GM18507 (cell line): ENCODE measurements at places on chromosomes 5 and 9.

GRCh38 chr9:23926368-23926767, 100.3 kb upstream of the ELAVL2 start:
- no peak for DNase-seq

- DNase-seq = no peak
These were observed 501.5 kb downstream of the ELAVL2 start for GRCh38 chr9:23324511-23324910.

DNA sequence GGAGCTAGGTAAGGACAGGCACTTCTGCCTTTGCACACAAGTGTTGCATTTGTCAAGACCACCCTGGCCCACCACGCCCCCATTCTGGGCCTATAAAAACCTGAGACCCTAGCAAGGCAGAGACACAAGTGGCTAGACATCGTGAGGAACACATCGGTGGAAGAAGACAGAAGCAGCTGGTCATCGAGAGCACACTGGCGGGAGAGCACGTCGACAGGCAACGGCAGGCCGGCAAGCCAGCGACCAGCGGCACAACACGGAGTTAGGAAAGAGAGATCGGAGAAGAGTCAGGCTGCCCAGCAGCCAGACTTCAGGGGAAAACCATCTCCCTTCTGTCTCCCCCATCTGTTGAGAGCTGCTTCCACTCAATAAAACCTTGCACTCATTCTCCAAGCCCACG, 76.1 kb downstream of the HRH2 start:
- DNase-seq = no peak

- no peak for DNase-seq
These were observed at the start of gene CYSRT1 for GRCh38 chr9:137224830-137225694. Gene CYSRT1, plus strand, starts transcription at chr9:137225174. Its CDS starts 448 bp downstream, at chr9:137225622.

GRCh38 chr5:2615917-2616316, 135.6 kb downstream of the IRX2 start:
- DNase-seq = no peak
